ENCODE measurements at places on chromosomes 5 and 9. TPM values are rescaled to one million over a fixed set of nuclear protein-coding genes. Genes with fewer than 3 reads are reported as not detected.

The FBXW5 gene
- total RNA-seq: 95.9 TPM

GRCh38 chr9:31824860-31825259 is 559.6 kb upstream of the ACO1 start:
- H3K36me3 ChIP-seq: no peaks in the 10 kb centered on the region
- DNase-seq: no peak
- no peaks in the 10 kb centered on the region for H3K27me3 ChIP-seq
- H3K27ac ChIP-seq: no peak overlapping the region
- H3K4me3 ChIP-seq: no peak overlapping the region
- H3K4me1 ChIP-seq: peaks cover 2% of the 10 kb centered on the region

DNA sequence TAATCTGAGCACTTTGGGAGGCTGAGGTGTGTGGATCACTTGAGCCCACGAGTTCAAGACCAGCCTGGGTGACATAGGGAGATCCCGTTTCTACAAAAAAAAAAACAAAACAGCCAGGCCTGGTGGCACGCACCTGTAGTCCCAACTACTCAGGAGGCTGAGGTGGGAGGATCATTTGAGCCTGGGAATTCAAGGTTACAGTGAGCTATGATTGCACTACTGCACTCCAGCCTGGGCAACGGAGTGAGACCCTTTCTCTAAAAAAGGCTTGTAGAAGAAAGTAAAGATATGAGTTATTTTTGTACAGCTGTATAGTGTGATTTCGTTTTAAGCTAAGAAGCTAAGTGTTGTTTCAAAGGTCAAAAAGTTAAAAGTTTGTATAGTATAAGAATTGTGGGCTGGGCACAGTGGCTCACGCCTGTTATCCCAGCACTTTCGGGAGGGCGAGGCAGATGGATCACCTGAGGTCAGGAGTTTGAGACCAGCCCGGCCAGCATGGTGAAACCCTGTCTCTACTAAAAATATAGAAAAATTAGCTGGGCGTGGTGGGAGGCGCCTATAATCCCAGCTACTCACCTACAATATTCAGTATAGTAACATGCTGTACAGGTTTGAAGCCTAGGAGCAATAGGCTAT is 18.8 kb downstream of the UBE2R2 start:
- no peaks in the 10 kb centered on the region for H3K27me3 ChIP-seq
- H3K27ac ChIP-seq: peak overlapping the region; percentile 42
- H3K36me3 ChIP-seq: no peaks in the 10 kb centered on the region
- no peak overlapping the region for H3K4me3 ChIP-seq
- DNase-seq: no peak
- peaks cover 13% of the 10 kb centered on the region for H3K4me1 ChIP-seq

- no peak overlapping the region for H3K4me3 ChIP-seq
- H3K4me1 ChIP-seq: peaks cover 21% of the 10 kb centered on the region
- H3K36me3 ChIP-seq: no peaks in the 10 kb centered on the region
Observed at GRCh38 chr5:177410575-177410974, 1.2 kb upstream of the F12 start.

DNA sequence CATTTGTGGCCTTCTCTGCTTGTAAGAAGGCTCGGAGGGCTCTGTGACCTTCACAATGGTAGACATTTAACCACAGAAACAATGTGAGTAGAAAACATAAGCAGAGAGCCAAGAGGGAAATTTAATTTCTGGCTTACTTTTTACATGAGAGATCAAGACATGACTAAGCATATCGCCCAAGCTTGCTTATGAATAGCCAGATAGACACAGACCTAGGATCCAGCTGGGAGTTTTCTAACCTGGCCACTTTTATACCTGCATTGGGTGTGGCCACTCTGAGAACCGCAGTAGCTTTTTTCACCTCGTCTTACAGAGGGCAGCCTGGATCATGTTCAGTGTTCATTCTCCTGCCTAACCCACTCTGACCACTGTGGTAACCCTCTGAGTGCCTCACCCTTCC is 244.9 kb upstream of the KCNN2 start:
- no peaks in the 10 kb centered on the region for H3K4me1 ChIP-seq
- H3K27me3 ChIP-seq: no peaks in the 10 kb centered on the region
- H3K4me3 ChIP-seq: no peak overlapping the region

The ADRA1B gene
- total RNA-seq: not detected

The C9orf50 gene
- total RNA-seq: not detected

The GPX3 gene
- total RNA-seq: not detected

GRCh38 chr5:62790348-62790747 is 211.7 kb downstream of the LRRC70 start:
- H3K4me1 ChIP-seq: no peaks in the 10 kb centered on the region
- no peak overlapping the region for H3K4me3 ChIP-seq
- peaks cover 6% of the 10 kb centered on the region for H3K27me3 ChIP-seq
- H3K36me3 ChIP-seq: no peaks in the 10 kb centered on the region
- H3K27ac ChIP-seq: no peak overlapping the region

DNA sequence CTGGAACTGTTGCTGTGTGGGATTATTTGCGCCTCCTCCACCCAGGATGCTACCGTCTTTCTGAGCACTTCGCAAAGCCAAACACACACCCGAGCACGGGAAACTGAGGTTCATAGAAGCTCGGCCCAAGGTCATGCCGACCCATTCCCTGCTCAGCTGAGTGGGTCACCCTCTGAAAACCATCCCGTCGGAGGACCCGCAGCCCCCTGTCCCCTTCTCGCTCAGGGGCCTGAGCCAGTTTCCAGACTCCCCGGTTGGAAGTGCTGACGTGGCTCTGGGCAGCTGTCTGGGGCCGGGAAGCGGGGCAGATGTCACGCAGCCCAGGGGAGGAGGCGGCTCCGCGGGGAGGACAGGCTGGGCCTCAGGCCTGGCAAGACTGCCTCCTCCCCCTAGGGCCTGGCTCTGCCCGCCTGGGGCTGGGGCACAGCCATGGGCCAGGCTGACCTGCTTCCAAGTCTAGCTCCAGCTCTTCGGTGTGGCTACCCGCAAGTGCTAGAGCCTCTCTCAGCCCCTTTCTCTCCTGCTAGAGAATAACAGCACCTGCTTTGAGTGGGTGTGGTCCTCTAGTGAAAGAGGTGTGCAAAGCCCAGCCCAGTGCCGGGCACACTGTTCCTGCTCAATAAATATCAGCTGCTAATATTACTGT is 9.9 kb upstream of the CXXC5 start:
- no peak for DNase-seq
- no peak overlapping the region for H3K4me3 ChIP-seq
- H3K36me3 ChIP-seq: peaks cover 20% of the 10 kb centered on the region
- H3K27me3 ChIP-seq: no peaks in the 10 kb centered on the region
- no peak overlapping the region for H3K27ac ChIP-seq

The ANKRD31 gene
- total RNA-seq: 0.28 TPM

GRCh38 chr5:93141969-93142368 is 439.1 kb downstream of the NR2F1-AS1 start:
- H3K27me3 ChIP-seq: no peaks in the 10 kb centered on the region
- no peaks in the 10 kb centered on the region for H3K4me1 ChIP-seq
- H3K27ac ChIP-seq: no peak overlapping the region
- DNase-seq: no peak
- H3K36me3 ChIP-seq: no peaks in the 10 kb centered on the region
- H3K4me3 ChIP-seq: no peak overlapping the region

GRCh38 chr9:34929506-34930102 is 28.5 kb upstream of the PHF24 start:
- no peak overlapping the region for H3K4me3 ChIP-seq
- DNase-seq: no peak
- H3K4me1 ChIP-seq: peaks cover 13% of the 10 kb centered on the region
- no peaks in the 10 kb centered on the region for H3K36me3 ChIP-seq

DNA sequence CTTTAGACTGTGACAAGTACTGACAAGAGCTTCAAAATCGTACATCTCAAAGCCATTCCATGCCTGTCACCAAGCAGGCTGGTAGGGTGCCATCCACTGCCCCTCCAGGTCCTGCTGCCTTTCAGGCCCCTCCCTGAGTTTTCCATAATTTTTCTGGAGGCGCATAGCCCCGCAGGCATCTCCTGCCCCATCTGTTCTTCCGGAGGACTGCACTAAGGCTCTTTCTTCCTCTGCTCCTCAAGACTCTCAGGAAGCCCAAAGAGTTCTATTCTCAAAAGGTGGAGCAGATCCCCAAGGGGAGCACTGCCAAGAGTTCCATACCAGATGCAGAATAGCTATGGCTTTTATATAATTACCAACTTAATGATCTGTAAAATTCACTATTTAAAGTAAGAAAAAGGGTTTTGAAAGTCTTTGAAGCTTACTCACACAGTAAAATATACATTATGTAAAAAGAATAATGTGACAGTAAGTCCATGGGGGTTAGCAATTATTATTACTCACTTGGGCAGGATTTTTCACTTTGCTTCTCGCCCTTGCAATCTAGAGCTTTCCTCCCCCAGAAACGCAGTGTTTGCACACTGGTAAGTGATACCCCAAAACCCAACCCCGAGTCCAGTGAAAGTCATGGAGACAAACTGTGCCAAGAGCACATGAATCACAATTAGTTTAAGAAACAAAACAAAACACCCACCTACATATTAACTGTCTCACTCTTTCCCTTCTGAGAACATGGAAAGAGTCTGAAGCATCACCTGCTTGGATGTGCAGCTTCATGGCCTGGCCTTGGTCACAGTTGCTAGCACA is 114.1 kb upstream of the DAPK1 start:
- no peak overlapping the region for H3K27ac ChIP-seq
- H3K27me3 ChIP-seq: peaks cover 3% of the 10 kb centered on the region
- H3K4me1 ChIP-seq: no peaks in the 10 kb centered on the region
- DNase-seq: no peak

DNA sequence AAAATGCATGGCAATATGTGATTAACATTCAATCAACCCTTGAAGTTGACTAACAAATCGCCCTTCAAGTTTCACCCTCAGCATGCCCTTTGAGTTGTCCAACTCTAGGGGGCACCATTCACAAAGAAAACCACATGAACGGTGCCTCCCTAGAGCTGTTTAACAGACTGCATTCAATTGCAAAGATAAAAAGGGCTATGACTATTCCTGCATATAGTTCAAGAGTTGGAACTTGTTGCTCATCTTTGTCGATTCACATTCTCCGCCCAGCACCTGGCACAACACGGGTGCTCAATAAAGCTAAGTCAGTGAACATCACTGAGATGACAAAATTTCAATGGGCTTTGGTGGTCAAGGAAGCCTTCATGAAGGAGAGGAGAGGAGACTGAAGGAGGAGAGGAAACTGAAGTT is 69.6 kb upstream of the SLC30A5 start:
- no peaks in the 10 kb centered on the region for H3K36me3 ChIP-seq
- H3K4me3 ChIP-seq: no peak overlapping the region
- no peak overlapping the region for H3K27ac ChIP-seq
- no peak for DNase-seq

DNA sequence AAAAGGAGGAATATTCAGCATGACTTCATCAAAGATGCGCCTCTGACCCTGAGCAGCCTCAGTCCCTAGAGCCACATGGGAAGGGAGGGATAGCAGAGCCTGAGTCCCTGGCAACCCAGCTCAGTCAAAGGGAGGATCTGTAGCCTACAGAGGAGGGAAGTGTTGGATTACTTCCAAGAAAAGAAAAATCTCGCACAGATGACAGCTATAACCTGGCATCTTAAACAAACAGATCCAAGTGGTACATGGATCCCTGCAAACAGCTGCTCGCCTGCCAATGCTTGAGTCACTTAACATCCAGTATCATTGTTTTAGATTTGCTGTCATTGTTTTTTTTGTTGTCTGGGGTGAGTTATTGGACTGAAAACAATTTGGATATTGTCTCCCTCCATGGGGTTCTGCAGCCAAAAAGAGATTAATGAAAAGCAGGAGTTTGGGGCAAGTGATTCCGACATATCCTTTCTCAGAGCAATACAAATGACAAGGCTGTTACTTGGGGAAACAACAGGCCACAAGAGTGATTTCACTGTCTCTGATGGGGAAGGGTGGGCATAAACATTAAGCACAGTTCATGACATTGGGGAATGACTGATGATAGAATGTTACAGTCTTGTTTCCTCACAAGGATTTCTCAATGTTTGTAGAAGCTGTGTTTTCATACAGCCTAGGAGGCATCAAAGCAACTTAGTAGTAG is 153.5 kb upstream of the KIF2A start:
- no peaks in the 10 kb centered on the region for H3K36me3 ChIP-seq
- H3K4me3 ChIP-seq: no peak overlapping the region
- no peaks in the 10 kb centered on the region for H3K4me1 ChIP-seq

The CCDC171 gene
- 1.8 TPM for total RNA-seq

- H3K4me1 ChIP-seq: no peaks in the 10 kb centered on the region
- no peak overlapping the region for H3K4me3 ChIP-seq
- DNase-seq: no peak
Observed at GRCh38 chr5:21646469-21646868, 1206.7 kb downstream of the CDH12 start.

The SH3TC2 gene
- total RNA-seq: not detected

DNA sequence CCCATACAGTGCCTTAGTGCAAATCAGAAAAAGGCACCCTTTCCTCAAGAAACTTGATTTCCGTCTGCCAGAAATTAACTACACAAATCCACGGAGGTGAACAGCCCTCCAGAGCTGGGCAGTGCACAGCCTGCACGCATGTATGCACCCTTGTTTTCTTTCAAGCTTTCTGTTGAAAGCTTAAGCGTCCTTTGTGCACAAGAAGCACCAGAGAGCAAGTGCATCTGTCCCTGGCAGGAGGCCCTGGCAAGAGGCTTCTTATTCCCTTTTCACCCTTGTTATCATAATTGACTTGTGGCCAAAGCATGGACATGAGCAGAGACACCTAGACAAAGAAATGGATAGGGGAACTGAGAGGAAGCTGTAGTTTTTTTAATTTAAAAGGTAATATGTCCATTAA is 47.4 kb upstream of the ATG10 start:
- no peak overlapping the region for H3K27ac ChIP-seq
- no peaks in the 10 kb centered on the region for H3K27me3 ChIP-seq
- H3K36me3 ChIP-seq: no peaks in the 10 kb centered on the region
- DNase-seq: no peak
- no peak overlapping the region for H3K4me3 ChIP-seq

GRCh38 chr5:62547945-62548630 is 30.5 kb upstream of the LRRC70 start:
- H3K27me3 ChIP-seq: no peaks in the 10 kb centered on the region
- H3K4me3 ChIP-seq: no peak overlapping the region
- peaks cover 39% of the 10 kb centered on the region for H3K36me3 ChIP-seq
- H3K4me1 ChIP-seq: peaks cover 2% of the 10 kb centered on the region

GRCh38 chr9:113566016-113566711 is 102.6 kb downstream of the RGS3 start:
- DNase-seq: no peak
- no peak overlapping the region for H3K27ac ChIP-seq
- H3K4me3 ChIP-seq: no peak overlapping the region
- peaks cover 14% of the 10 kb centered on the region for H3K4me1 ChIP-seq
- H3K36me3 ChIP-seq: no peaks in the 10 kb centered on the region
- no peaks in the 10 kb centered on the region for H3K27me3 ChIP-seq

- no peaks in the 10 kb centered on the region for H3K27me3 ChIP-seq
- H3K4me3 ChIP-seq: no peak overlapping the region
- H3K4me1 ChIP-seq: no peaks in the 10 kb centered on the region
- DNase-seq: no peak
Observed at GRCh38 chr9:114210691-114211276, 55.4 kb downstream of the COL27A1 start.

- H3K27ac ChIP-seq: no peak overlapping the region
- H3K36me3 ChIP-seq: no peaks in the 10 kb centered on the region
- no peaks in the 10 kb centered on the region for H3K4me1 ChIP-seq
- no peak overlapping the region for H3K4me3 ChIP-seq
Observed at GRCh38 chr5:3225201-3225960, 370.3 kb upstream of the IRX1 start.
